ENCODE measurements at places on chromosomes 6 and 20. TPM values are rescaled to one million over a fixed set of nuclear protein-coding genes. Genes with fewer than 3 reads are reported as not detected.

DNA sequence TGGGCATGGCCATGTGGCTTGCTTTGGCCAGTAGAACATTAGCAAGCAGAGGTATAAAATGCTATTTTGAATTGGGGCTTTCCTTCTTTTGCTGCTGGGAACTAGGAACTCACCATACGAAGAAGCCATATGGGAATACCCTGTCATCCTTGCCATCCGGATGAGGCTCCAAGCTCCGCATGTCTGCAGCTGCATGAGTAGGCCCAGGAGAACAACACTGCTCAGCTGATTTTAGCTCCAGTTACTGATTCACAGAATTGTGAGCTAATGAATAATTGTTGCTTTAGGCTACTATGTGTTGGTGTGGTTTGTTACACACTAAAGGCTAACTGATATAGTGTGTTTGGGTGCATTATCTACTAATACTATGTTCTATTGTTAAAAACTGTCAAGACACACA is 2.7 kb upstream of the PLCB4 start:
- no peak overlapping the region for H3K4me3 ChIP-seq
- peaks cover 31% of the 10 kb centered on the region for H3K4me1 ChIP-seq
- H3K27ac ChIP-seq = peak overlapping the region; percentile 89
- H3K27me3 ChIP-seq = no peaks in the 10 kb centered on the region

TNFRSF6B gene
- total RNA-seq = 0.84 TPM

GRCh38 chr6:16767765-16768476 is 6.7 kb upstream of the ATXN1 start:
- no peak overlapping the region for H3K4me3 ChIP-seq
- H3K36me3 ChIP-seq = no peaks in the 10 kb centered on the region
- DNase-seq = no peak
- peak overlapping the region; percentile 89 for H3K27ac ChIP-seq
- H3K27me3 ChIP-seq = no peaks in the 10 kb centered on the region

DNA sequence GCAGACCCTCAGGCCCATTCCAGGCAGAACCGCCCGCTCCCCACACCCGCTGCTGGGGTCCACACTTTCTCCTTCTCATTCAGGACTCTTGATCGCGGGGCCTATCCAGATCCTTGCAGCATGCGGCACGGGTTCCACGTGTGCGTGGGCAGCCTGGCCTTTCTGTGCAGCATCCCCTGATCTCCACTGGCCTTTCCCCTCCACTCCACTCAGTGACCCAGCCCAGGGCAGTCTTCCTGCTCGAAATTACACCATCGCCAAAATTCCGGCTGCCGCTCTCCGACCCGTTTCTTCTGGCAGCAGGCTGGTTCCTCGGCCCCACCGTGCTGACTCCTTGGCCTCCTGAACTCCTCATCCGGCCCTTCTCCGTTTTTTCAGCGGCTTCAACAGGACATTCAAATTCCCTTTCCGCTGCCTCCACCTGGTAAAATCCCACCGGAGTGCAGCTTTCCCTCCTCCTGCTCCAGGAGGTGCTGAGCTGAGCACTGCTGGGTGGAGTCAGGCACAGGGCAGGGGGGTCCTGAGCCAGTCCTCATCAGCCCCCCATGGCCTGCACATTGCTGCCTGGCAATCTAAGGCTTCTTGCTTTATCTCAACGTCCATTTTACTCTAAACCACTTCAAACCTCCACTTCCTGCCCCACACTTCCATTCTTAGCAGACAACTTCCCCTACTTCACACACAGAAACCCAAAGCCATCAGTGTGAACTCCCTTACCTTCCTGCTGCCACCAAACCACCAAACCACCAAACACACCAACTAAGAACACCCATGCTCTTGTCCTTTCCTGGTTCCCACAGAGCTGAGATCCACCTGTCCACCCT is 9.0 kb downstream of the SFT2D1 start:
- H3K4me1 ChIP-seq = peaks cover 9% of the 10 kb centered on the region
- peaks cover 16% of the 10 kb centered on the region for H3K36me3 ChIP-seq
- no peak overlapping the region for H3K27ac ChIP-seq
- no peak for DNase-seq
- no peaks in the 10 kb centered on the region for H3K27me3 ChIP-seq

OOEP gene
- not detected for total RNA-seq
